ENCODE measurements at places on chromosomes 3 and 15. TPM values are rescaled to one million over a fixed set of nuclear protein-coding genes. Genes with fewer than 3 reads are reported as not detected.

GRCh38 chr3:25594007-25594502, 70.7 kb downstream of the TOP2B start:
- no peak for DNase-seq
- peaks cover 3% of the 10 kb centered on the region for H3K36me3 ChIP-seq
- H3K4me1 ChIP-seq, result peaks cover 29% of the 10 kb centered on the region
- no peak overlapping the region for H3K27ac ChIP-seq
- no peaks in the 10 kb centered on the region for H3K27me3 ChIP-seq
- no peak overlapping the region for H3K4me3 ChIP-seq

SPATA12 gene
- total RNA-seq, result not detected

AADAC gene
- 8.0 TPM for total RNA-seq

- no peak for DNase-seq
- no peak overlapping the region for H3K27ac ChIP-seq
- no peaks in the 10 kb centered on the region for H3K36me3 ChIP-seq
- no peak overlapping the region for H3K4me3 ChIP-seq
- H3K27me3 ChIP-seq, result no peaks in the 10 kb centered on the region
Observed at GRCh38 chr15:73794443-73795133, 41.4 kb upstream of the INSYN1 start.

- H3K27ac ChIP-seq, result no peak overlapping the region
- H3K27me3 ChIP-seq, result no peaks in the 10 kb centered on the region
- DNase-seq, result no peak
- no peaks in the 10 kb centered on the region for H3K36me3 ChIP-seq
Observed at GRCh38 chr3:135788146-135788545, 177.4 kb upstream of the PPP2R3A start.

- no peak for DNase-seq
- H3K4me3 ChIP-seq, result no peak overlapping the region
- no peaks in the 10 kb centered on the region for H3K36me3 ChIP-seq
- H3K27ac ChIP-seq, result no peak overlapping the region
Observed at GRCh38 chr3:34068505-34068904, 270.1 kb downstream of the PDCD6IP start.

- DNase-seq, result peak; percentile 54
- H3K27me3 ChIP-seq, result no peaks in the 10 kb centered on the region
- H3K4me3 ChIP-seq, result no peak within 1 kb of the TSS
- no peaks in the 10 kb centered on the region for H3K36me3 ChIP-seq
Observed at GRCh38 chr3:46406788-46407611, at the start of the genes CCR5AS and CCRL2. Gene CCR5AS (minus strand): TSS chr3:46407066. Gene CCRL2 (plus strand): TSS chr3:46407259. CDS start chr3:46408080, 821 bp downstream.

KBTBD8 gene
- 0.78 TPM for total RNA-seq

HIGD2B gene
- total RNA-seq, result not detected

DNA sequence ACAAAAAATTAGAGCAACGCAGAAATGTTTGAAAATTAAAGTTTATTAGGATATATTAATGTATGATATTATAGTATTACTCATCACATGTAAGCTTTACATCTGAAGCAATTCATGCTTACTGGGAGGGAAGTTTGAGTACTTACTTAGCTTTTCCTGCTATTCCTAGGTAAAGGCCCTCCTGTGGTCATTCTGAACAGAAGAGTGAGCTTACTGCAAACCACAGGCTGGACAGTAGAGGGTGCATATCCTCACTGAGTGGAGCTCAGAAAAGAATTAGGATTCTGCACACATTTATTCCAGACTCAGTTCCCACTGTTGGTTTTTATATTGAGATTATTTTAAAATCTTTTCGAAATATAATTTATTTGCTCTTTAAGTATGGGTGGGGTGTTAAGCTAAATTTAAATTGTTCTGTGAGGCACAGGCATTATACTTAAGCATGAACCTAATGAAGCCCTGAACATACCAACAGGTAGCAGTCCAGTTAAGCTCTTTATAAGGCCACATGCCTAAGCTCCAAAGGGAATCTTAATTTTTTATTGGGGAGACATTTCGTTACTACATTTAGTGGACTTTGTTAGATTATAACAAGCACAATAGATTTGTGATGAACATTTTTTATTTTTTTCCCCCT, 10.2 kb downstream of the MRPS22 start:
- DNase-seq, result peak; percentile 56
- H3K27me3 ChIP-seq, result no peaks in the 10 kb centered on the region
- H3K4me3 ChIP-seq, result no peak overlapping the region
- H3K36me3 ChIP-seq, result peaks cover 29% of the 10 kb centered on the region
- H3K27ac ChIP-seq, result peak overlapping the region; percentile 15

GRCh38 chr3:175526609-175527280, 667.6 kb downstream of the NAALADL2 start:
- H3K27ac ChIP-seq, result peak overlapping the region; percentile 29
- H3K4me1 ChIP-seq, result no peaks in the 10 kb centered on the region
- peak overlapping the region; percentile 6 for H3K4me3 ChIP-seq
- H3K27me3 ChIP-seq, result no peaks in the 10 kb centered on the region
- DNase-seq, result no peak

DNA sequence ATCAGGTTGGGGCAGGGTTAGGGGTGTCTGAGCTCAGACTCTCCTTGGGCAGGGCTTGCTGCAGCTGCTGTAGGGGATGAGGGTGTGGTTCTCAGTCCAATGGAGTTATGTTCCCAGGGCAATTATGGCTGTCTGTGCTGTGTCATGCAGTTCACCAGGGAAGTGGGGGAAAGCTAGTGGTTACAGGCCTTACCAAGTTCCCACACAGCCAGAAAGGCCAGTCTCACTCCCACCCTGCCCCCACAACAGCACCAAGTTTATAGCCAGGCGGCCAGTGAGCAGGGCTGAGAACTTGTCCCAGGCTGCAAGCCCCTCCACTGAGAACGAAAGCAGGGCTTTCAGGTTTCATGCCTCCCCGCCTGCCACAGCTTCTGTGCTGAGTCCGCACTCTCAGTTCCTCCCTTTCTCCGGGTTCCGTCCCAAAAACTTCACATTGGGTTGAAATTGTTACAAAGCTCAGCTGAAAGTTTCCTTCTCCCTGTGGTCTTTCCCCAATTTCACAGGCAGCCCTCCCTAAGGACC, 19.6 kb upstream of the CPOX start:
- no peaks in the 10 kb centered on the region for H3K36me3 ChIP-seq
- peak; percentile 15 for DNase-seq
- no peak overlapping the region for H3K4me3 ChIP-seq

P2RY1 gene
- total RNA-seq, result 6.9 TPM

BTD gene
- 24.4 TPM for total RNA-seq

- no peak overlapping the region for H3K4me3 ChIP-seq
- H3K27me3 ChIP-seq, result no peaks in the 10 kb centered on the region
- H3K4me1 ChIP-seq, result no peaks in the 10 kb centered on the region
- H3K36me3 ChIP-seq, result no peaks in the 10 kb centered on the region
Observed at GRCh38 chr3:174198199-174198598, 660.9 kb upstream of the NAALADL2 start.

GRCh38 chr3:10292505-10293419, at the start of gene GHRL:
Gene GHRL (minus strand): TSS chr3:10292947. CDS start chr3:10290180, 2,767 bp downstream.
- peak; percentile 33 for DNase-seq
- no peaks in the 10 kb centered on the region for H3K27me3 ChIP-seq
- no peaks in the 10 kb centered on the region for H3K36me3 ChIP-seq

- no peak for DNase-seq
- no peak overlapping the region for H3K27ac ChIP-seq
- no peak overlapping the region for H3K4me3 ChIP-seq
- no peaks in the 10 kb centered on the region for H3K36me3 ChIP-seq
- H3K27me3 ChIP-seq, result no peaks in the 10 kb centered on the region
Observed at GRCh38 chr3:64355401-64355807, 130.1 kb upstream of the PRICKLE2 start.

GRCh38 chr3:187702507-187703033, at the start of gene RTP2:
Gene RTP2 (minus strand): TSS chr3:187702557. CDS start chr3:187702128, 429 bp downstream.
- no peak within 1 kb of the TSS for H3K4me3 ChIP-seq
- H3K36me3 ChIP-seq, result no peaks in the 10 kb centered on the region
- H3K27ac ChIP-seq, result no peak within 1 kb of the TSS
- no peak for DNase-seq

DNA sequence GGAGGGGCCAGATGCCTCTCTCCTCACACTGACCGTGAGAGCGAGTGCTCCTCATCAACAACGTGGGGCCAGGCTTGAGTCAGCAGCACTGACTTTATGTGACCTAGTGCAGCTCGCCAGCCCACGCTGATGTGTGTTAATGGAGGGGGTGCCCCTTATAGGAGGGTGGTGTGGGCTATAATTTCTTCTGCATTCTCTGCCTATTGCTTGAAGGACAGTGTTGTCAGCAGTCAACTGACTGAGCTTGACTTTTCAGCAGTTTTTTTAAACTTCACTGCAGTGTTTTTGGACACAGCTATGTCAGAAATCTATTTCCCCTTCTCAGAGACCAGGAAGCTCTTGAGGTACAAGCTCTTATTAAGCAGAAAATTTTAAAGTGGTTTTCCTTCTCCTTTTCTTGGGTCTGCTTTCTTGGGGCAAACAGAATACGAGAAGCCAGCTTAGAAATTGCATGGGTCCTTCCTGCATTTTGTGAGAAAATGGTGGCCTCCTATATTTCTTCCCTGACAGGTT, 304.8 kb upstream of the CTDSPL start:
- H3K4me3 ChIP-seq, result no peak overlapping the region
- H3K27me3 ChIP-seq, result no peaks in the 10 kb centered on the region
- no peak overlapping the region for H3K27ac ChIP-seq
- H3K36me3 ChIP-seq, result no peaks in the 10 kb centered on the region

ISLR2 gene
- total RNA-seq, result not detected

GRCh38 chr3:152019508-152019907, 146.1 kb downstream of the SUCNR1 start:
- no peaks in the 10 kb centered on the region for H3K27me3 ChIP-seq
- no peak overlapping the region for H3K27ac ChIP-seq
- no peak overlapping the region for H3K4me3 ChIP-seq

GRCh38 chr3:14608298-14608697, 43.3 kb upstream of the CCDC174 start:
- no peaks in the 10 kb centered on the region for H3K36me3 ChIP-seq
- no peak for DNase-seq
- no peaks in the 10 kb centered on the region for H3K4me1 ChIP-seq
- no peak overlapping the region for H3K27ac ChIP-seq

DNA sequence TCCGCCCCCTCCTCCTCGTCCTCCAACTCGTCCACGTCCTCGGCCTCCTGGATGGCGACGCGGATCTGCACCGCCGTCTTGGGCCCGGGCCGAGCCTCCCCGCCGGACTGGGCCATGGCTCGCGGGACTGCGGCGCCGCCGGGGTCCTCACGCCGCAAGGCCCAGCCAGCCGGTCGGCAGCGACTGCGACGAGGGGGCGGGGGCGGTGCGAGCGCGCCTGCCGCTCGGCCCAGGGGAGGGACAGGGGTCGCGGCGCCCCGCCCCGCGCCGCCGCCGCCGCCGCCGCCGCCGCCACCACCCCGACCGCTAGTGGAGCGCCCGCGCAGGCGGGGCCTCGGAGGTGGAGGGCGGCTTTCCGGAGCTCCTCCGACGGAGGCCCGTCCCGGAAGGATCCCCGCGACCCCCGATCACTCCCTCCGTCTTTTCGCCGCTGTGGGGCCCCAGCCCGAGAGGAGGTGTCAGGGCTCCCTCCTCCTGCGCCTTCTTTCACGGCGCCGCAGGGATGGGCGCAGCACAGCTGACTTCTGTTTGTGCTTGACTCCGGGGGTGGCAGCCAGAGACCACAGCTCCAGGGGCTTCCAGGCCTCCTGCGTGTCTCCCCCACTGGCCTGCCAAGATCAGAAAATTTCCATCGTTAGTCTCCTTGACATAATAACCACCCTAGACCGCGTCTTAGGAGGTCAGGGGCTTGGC, at the start of gene LARP6:
TSS of gene LARP6 (minus strand) at position 185 of the 693 bp plus-strand sequence. CDS start at position 116, 69 bp downstream.
- H3K4me3 ChIP-seq, result peak within 1 kb of the TSS; percentile 56
- peaks cover 23% of the 10 kb centered on the region for H3K4me1 ChIP-seq
- no peaks in the 10 kb centered on the region for H3K36me3 ChIP-seq

DNA sequence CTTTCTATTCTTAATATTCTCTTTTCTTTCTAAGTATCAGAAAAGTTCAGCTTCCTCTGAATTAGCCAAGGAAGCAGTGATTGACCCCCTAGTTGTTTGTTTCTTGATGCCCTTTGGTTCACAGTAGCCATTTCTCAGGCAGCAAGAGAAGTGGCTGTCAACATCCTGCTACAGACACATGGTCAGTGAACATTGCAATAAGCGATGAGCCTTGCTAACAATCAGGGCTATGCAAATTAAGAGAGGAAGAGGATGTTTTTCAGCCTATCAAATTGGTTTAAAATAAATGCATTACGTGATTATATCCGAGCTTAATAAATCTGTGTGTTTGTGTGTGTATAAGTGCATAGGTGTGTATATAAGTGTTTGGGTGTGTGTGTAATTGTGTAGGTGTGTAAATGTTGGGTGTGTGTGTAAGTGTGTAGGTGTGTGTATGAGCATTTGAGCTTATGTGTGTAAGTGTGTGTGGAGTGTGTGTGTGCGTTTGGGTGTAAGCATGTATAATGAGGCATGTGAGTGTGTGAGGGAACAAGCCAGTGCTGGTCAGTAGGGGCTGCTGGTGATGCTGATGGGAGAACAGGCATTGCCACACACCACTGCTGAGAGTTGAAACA, 78.1 kb upstream of the XCR1 start:
- no peak overlapping the region for H3K4me3 ChIP-seq
- no peak overlapping the region for H3K27ac ChIP-seq
- DNase-seq, result no peak

DNA sequence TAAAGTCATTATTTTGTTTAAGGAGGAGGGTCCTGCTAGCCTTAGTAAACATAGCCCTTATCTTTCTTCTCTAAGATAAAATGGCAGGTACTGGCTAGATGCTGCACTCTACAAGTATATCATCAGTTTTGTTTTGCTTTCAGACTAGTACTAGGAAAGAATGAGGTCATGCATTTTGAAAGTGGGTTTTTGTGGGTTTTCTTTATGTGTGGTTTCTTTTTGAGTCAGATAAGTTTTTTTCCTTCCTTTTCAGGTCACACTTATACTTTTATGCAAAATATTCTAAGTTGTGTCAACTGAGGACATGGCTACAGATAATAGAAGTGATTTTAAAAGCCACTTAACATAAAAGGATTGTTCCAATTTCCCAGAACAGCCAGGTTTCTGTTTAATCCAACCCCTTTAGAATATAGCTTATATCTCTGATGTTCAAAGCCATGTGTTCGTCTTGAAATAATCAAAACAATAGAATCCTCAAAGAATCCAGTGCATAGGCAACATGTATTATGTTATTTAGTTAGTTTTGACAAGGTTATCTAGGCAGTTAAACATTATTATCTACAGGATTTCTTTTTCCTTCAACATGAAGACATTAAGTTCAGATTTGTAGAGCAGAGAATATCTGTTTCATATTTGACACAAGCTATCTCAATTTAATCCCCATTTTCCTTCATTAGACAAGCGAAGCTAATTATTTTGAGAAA, 406.2 kb downstream of the RBMS3 start:
- H3K27ac ChIP-seq, result no peak overlapping the region
- peaks cover 13% of the 10 kb centered on the region for H3K4me1 ChIP-seq
- no peaks in the 10 kb centered on the region for H3K27me3 ChIP-seq
- no peak overlapping the region for H3K4me3 ChIP-seq
- no peak for DNase-seq

- peaks cover 23% of the 10 kb centered on the region for H3K4me1 ChIP-seq
- H3K27ac ChIP-seq, result no peak overlapping the region
- H3K27me3 ChIP-seq, result no peaks in the 10 kb centered on the region
- H3K36me3 ChIP-seq, result no peaks in the 10 kb centered on the region
Observed at GRCh38 chr3:27360113-27361078, 8.8 kb downstream of the NEK10 start.

GRCh38 chr3:126130081-126130855, 46.3 kb upstream of the SLC41A3 start:
- peak; percentile 24 for DNase-seq
- H3K4me1 ChIP-seq, result peaks cover 16% of the 10 kb centered on the region
- no peak overlapping the region for H3K4me3 ChIP-seq
- peak overlapping the region; percentile 22 for H3K27ac ChIP-seq

- no peak for DNase-seq
- H3K4me1 ChIP-seq, result no peaks in the 10 kb centered on the region
- no peak overlapping the region for H3K27ac ChIP-seq
- H3K36me3 ChIP-seq, result no peaks in the 10 kb centered on the region
- H3K4me3 ChIP-seq, result no peak overlapping the region
Observed at GRCh38 chr3:10136426-10137005, 5.1 kb upstream of the VHL start.

PAK6 gene
- 22.4 TPM for total RNA-seq

Measured in body of pancreas (tissue), 4 donors.